ENCODE measurements at places on chromosomes 4 and X.

- DNase-seq: no peak
Observed at GRCh38 chrX:47540754-47541538, 20.1 kb upstream of the ARAF start.

GRCh38 chr4:120921456-120922380 lies 808 bp downstream of the PRDM5 start:
- DNase-seq: peak; percentile 21

- DNase-seq: peak; percentile 78
Observed at GRCh38 chrX:1453951-1454785, 1.5 kb upstream of the ASMTL start.

DNA sequence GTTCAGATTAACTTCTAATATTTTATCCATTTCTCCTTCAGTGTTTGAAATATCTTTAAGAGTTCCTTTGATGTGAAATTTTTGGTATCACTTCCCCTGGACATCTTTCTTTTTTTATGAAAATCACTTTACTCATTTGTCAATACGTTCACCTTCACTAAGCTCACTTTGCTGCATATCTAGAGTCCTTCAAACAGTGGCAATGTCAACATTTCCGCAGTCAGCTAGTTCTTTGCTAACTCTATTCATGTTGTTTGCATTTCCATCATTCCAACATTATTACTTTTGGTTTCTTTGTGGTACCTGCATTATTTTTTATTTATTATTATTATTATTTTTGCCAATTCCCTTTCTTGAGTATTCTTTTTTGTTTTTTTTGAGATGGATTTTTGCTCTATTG lies 203.0 kb downstream of the GPAT3 start:
- DNase-seq: no peak

GRCh38 chrX:72030431-72030830 lies 101.3 kb downstream of the RTL5 start:
- DNase-seq: no peak

DNA sequence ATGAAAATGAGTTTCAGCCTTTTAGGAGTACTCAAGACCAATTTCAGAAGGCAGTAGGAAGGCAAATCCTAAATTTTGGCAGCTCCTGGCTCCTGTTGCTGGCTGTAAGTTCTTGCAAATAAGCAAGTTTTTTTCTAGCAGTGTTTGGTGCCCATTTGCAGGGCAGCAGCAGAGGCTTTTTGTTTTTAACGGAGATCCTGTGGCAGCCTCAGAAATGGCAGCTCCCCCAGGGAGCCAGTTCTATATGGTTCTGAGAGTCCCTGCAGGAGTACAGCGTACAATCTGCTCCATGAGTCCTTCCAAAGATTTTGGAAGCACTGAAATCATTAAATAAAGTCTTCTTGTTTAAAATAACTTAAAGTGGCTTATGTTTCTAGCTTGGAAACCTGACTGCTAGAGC lies 171.9 kb downstream of the NDST4 start:
- no peak for DNase-seq

GRCh38 chr4:78939667-78940008 lies 400 bp upstream of the PAQR3 start:
- DNase-seq: no peak

DNA sequence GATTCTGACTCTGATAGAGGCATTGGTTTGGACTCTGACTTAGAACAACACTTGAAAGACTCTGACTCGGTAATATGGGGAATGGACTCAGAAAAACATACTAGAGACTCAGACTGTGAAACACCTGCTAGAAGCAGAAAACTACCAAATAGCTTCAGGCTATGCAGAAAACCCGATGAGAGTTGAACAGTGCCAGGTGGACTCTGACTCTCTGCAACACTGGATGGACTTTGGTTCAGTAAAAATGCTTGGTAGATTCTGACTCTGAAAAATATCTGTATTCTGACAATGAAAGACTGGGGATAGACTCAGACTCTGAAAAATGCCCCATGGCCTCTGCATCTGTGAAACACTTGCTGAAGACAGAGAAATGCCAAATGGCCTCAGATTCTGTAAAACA lies 215.1 kb upstream of the HDX start:
- no peak for DNase-seq

- DNase-seq: no peak
Observed at GRCh38 chr4:74536557-74536956, 91.6 kb downstream of the AREG start.

Measured in activated CD8-positive, alpha-beta memory T cell treated with anti-CD3 and anti-CD28 coated beads for 48 hours (primary cell).